ENCODE measurements at places on chromosomes 2 and 18.

- no peak for DNase-seq
Measured at GRCh38 chr18:26436176-26437051, 111.9 kb downstream of the KCTD1 start.

DNA sequence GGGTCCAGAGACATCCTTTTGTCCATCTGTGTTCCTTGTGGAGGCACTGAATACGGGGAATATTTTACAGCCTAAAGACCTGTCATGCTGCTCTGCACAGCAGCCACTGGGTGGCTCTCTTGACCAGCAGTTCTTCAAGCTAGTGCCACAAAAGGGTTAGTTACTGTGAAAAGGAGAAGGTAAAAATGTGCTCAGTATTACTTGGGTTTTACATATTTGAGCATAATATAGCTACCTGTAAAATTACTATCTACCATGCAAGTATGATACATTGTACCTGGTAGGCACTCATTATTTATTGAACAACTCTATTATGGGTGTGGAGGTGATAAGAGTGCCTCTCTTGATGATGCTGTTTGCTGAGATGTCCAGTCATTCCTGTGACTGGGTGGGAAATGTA lies 23.6 kb downstream of the FZD5 start:
- no peak for DNase-seq

DNA sequence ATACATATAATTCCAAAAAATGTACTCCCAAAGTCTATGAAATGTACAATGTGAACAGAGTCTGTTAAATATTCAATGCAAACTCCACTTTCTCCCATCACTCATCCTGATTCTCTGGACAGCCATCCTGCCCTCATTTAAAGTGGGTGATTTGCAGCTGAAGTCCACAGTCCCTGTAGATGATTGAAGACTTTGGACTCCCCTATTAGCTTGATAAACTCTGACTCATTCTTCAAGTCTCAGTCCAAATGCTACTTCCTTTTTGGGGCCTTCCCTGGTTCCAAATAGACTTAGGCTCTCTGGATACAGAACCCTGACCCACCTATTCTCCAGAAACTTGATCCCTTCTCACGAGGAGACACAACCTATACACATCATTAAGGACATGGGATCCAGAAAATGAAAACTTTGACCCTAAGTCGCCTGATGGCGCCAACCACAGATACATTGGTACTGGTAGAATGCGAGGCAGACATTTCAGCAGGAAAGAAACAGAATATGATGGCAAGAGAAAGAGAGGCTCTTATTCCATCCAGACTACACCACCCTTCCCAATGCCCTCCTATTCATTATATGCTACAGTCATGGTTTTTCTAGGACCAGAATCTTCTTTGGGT lies 122.7 kb downstream of the VIT start:
- DNase-seq: no peak

DNA sequence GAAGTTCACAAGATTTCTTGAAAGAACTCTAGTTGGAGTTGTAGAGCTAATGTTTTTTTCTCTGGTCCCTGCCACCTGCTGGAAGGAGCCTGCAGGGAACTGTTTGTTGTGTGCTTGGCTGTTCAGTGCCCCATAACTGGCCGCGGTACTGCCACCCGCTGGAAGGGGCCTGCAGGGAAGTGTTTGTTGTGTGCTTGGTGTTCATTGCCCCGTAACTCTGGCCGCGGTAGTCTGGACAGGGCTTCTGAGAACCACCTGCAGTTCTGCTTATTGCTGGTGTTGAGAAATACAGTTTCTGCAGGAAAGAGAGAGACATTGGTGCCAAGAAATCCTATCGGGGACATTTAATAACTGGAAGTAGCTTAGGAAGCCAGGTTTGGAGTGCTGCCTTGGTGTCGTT lies 58.1 kb downstream of the AGAP1 start:
- no peak for DNase-seq

DNA sequence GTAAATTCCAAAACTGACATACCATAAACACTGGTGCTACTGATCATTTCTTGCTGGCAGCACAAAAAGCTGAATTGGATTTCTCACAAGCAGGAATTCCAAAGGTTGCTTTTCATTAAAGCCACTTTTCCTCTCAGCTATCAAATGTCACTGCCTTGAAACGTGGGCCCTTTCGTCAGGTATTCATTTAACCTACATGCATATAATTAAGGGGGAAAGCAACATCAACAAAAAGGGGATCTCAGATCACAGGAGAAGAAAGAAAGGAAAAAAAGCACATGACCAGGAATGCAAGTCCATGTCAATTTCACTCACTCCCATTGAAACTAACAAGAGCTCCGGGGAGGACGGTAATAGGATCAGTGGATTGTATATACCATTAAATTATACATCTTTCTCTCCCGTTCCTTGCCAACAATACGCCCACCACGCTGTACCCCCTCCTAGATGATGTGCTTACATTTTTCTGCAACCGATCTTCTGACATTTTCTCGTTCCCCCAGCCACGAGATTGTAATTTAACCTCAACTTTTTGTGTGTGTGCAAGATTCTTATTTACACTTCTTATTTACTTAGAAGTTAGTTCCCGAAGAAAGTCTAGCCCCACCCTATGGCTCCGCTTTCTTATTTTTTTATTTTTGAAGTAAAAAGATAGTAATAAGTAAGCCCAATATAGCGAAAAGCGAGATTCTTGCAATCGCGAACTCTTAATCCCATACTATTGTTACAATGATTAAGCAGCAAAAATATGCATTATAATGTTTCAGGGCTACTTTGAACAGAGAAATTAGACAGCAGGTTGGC lies 725 bp downstream of the FIGN start:
- no peak for DNase-seq

- DNase-seq: no peak
Measured at GRCh38 chr18:48621815-48622555, 83.2 kb downstream of the CTIF start.

DNA sequence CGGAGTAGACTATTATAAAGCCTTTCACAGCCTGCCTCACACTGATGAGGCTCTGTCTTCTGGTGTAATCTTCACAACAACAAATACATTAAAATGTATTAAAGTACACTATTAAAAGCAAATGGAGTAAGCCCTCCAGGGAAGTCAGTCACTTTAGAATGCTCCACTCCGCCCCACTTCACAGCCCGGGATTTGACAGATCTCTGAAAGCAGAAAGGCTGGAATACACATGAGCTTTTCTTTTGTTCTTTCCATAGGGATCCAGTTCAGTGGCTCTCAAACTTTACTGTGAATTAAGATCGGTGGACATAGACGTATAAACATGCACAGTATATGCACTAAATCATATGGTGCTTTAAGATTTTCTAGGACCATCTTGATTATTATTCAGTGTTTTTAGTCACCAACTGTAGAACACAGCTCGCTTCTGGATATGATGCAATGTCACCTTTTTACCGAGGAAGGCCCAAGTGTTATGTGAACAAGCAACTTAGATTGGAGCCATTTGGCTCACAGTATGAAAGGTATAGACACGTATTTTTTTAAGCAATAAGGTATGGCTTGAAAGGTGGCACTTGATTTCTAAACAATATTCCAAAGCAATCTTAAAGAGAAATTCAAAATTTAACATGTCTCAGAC lies 151.1 kb downstream of the PRKCE start:
- no peak for DNase-seq
